Heart right ventricle (tissue), 16 donors: ENCODE measurements at places on chromosomes 6 and 20. TPM values are rescaled to one million over a fixed set of nuclear protein-coding genes. Genes with fewer than 3 reads are reported as not detected.
A peak's percentile ranks its signal among the peaks of the same experiment; 100 is the strongest.

DNA sequence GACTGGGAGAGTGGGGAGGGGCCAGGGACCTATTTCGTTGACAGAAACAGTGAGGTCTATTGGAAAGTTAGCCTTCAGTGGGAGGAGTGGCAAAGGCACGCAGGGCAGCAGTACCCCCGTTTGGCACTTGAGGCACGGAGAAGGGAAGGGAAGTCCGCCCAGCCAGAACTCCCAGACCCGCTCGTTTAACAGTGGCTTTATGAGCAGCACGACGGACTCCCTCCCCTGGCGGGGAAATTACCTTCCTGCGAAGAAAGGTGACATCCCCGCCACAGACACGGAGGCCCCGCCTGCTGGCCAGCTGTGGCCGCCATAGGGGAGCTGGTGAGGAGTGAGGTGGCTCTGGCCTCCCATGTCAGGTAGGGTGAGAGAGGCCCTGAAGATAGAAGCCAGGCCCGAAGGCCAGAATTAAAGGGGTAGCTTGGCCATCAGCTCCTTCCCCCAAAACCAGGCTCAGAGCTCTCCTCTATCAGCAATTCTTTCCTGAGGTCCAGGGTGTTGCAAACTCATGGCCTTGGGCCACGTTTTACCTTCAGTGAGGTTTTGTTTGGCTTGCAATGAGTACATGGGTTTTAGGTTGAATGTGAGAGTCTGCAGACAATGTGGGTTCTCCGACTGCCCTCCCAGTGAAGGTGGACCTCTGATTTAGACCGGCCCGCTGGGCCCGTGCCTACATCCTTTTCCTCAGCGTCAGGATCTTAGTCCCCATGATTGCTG, 123.7 kb downstream of the MRPL14 start:
- DNase-seq: no peak

DNA sequence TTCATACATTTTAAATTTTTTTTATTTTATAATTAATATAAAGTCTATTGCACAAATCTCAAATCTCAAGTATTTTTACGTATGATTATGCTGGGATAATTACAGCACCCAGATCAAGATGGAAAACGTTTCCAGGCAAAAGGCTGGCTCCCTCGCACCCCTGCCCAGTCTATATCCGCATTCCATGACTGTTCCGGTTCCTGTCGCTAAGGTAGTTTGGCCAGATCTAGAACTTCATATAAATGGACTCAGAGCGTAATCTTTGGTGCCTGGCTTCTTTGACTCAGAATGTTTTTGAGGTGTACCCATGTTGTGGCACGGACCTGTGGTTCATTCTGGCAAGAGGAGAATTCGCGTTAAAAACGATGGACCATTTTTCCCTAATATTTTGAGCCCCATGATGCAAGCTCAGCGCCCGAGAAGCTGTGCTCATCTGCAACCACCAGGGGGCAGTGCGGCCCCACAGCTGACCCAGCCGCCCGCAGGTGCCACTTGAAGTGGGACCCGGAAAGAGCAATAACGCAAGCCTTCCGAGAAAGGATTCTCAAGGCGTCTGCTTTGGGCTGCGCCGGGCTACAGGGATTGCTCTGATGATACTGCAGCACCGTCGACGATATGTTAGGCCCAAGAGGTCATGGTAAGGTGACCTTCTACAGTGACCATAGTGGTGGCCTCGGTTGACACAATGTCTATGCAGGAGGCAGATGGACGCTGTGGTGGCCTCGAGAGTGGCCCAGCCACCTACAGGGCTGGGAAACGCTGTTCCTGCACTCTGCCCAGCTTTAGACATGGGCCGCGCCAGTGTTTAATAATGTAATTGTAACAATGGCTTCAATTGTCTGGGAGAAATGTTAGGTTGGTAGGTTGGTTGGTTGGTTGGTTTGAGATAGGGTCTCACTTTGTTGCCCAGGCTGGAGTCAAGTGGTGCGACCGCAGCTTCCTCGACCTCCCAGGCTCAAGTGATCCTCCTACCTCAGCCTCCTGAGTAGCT, 160.1 kb downstream of the ZMYND8 start:
- peak; percentile 73 for DNase-seq

GRCh38 chr6:101614774-101615173, 221.3 kb downstream of the GRIK2 start:
- DNase-seq: no peak

DNA sequence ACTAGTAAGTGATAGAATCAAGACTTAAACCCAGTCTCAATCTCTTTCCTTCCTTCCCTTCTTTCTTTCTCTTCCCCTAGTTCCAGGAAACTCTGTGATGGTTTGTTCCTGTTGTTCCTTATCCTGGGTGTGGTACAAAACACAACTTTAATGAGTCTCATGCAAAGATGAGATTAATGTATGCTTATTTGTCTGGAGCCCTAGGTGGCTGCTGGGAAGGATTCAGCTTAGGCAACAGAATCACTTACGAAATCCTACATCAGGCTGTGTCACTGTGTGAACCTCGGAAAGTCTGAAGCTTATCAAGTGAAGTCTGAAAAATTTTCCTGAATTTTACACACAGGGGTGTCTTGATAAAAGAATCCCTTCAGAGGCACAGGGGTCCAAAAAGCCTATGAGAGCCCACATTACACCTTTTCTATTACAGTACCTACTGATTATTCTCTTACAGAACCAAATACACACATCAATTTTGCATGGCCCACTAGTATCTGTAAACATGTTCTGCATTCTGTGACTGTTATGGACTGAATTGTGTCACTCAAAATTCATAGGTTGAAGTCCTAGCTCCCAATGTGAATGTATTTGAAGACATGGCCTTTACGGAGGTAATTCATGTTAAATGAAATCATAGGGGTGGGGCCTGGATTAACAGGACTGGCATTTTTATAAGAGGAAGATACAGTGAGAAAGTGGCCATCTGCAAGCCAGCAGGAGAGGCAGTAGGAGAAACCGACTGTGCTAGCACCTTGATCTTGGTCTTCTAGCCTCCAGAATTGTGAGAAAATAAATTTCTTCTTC, 144.7 kb downstream of the MYB start:
- no peak for DNase-seq

GRCh38 chr20:19375801-19376200, 163.4 kb downstream of the SLC24A3 start:
- no peak for DNase-seq

DNA sequence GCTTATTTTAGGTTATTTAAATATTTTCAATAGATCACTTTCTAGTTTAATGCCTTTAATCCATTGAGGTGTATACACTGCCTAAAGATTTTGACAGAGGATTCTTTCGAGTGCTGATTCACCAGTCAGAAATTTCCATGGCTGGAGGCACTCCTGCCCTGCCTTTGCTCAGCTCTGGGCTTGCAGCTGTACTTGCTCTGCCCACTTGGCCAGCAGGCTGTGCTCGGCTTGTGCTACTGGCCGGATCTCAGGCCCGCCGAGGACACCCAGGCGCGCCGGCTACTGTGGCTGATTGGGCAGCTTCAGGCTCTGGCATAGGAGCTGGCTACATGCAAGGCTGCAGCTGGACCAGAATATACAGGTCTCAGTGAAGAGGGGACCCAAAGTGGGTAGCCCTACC, 675.1 kb upstream of the MMS22L start:
- DNase-seq: peak; percentile 15

GRCh38 chr6:116010790-116011401, 49.8 kb downstream of the FRK start:
- peak; percentile 71 for DNase-seq

- no peak for DNase-seq
These were observed 138.4 kb downstream of the ELOVL4 start for GRCh38 chr6:79808921-79809320.

DTD1 gene
- 5.2 TPM for polyA plus RNA-seq

DNA sequence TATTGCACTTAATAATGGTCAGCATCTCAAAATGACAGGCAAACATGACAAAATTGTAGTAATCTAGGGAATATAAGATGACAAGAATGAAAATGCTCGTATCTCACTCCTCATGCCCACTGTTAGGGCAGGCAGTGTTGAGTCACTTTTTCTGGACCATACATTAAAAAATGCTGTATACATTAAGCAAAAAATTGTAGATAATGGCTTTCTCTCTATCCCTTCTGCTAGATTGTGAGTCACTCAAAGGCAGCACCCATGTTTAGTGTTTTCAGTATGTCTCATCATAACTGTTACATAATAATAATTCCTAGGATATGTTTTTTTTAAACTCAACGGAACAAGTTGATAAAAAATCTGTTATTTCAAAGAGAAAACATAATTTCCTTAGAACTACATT, 199.3 kb downstream of the TENT5A start:
- no peak for DNase-seq

GRCh38 chr6:28433119-28433518, 10.2 kb downstream of the ZSCAN23 start:
- no peak for DNase-seq

SRSF12 gene
- 0.15 TPM for polyA plus RNA-seq

- no peak for DNase-seq
These were observed 4.2 kb downstream of the STMN3 start for GRCh38 chr20:63648895-63649589.

GFOD1 gene
- polyA plus RNA-seq: 13.8 TPM

DNA sequence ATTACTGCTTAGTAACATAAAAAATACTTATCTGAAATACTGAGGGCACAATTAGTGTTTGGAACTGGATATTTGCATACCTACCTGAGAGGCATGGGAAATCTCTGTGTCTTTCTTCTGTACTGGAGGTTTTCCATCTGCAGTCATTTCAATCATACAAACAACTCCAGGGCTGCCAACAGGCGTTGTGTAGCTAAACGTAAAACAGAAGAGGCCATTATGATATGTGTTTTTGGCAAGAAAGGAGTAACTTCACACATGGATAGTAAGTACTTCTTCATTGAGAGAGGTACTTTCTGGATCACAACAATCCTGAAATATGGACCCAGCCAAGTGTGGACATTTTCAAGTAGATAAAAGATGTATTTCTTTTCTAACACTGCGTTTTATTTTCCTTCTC, 363.4 kb downstream of the PHF3 start:
- no peak for DNase-seq

DNA sequence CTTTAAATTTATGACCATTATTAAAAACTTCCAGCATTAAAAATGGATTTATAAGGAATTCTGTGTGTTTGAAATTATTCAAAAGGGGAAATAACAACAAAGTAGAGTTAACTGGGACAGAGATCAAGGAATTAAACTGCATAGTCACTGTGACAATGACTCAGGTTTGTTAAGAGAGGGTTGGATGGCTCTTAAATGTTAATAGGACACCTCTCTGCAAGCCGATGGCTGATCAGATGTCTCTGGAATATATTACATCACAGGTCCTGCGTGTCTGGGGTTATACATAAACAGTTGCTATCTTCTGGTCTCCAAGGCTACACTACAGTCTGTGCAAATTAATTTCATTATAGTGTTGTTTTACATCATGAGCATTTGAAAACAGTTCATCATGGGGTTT, 574.3 kb downstream of the COL12A1 start:
- no peak for DNase-seq

TP53TG5 gene
- polyA plus RNA-seq: 0.43 TPM

SLC29A1 gene
- polyA plus RNA-seq: 90.9 TPM

- no peak for DNase-seq
These were observed 443.4 kb upstream of the CDH4 start for GRCh38 chr20:60808701-60809100.

DNA sequence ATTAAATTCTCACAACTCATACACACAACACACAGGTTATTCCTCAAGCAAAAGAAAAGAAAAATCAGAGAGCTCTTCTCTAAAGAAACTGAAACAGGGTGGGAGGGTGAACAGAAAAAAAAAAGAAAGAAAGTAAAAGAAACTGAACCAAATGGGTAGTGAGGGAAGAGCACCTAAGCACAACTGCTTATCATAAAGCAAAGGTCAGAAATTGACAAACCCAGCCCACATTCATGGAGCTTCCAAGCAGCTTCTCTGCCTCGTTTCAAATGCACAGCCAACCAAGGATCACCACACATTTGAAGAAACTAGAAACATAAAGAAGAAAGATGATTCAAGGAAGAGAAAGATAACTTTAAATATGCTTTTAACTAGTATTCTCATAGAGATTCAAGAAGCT, 90.5 kb downstream of the RNGTT start:
- DNase-seq: no peak

LY6G6D gene
- polyA plus RNA-seq: not detected
